ENCODE measurements at places on chromosomes 3 and 15.

DNA sequence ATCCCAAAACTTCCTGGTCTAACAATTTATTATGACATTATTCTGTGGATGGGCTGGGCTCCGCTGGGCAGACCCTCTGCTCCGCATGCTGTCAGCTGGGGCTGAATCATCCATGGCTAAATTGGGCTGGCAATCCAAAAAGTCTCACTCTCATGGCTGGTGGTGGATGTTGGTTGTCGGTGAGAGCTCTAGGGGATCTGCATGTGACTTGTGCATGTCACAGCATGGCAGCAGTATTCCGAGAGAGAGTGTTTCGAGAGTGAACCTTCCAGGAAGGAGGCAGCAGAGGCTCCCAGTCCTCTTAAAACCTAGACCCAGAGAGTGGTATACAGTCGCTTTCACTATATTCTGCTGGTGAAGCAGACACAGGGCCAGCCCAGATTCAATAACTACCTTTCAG is 9.9 kb downstream of the RARB start:
- DNase-seq = no peak

DNA sequence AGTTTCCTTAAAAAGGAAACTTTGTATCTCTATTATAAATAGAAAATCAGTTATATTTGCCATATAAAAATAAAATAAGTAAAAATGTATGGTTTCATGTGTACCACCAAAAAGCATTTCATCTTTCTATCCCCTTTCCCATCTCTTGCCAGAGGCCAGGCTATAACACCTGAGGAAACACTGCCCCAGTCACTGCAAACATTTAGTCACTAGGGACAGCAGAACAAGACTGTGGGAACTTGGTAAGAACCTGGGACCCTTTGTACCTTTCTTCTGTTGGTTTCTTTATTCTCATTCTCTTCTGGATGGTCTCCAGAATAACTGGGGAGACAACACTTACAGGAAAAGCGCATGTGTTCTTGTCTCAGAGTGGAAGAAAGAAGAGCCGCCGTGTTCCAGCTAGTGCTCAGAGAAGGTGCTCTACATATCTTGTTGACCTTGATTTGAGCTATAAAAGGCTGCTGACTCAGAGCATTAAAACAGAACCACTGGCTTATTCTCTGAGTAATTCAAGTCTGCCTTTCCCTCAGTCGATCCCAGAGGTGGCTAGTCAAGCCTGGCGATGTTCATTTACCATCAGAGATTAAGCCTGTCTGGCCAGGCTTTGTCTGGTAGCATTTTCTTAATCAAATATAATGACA is 361.6 kb downstream of the RBMS3 start:
- peak; percentile 84 for DNase-seq

- no peak for DNase-seq
Observed at GRCh38 chr15:99481113-99481950, 84.5 kb upstream of the MEF2A start.

- no peak for DNase-seq
Observed at GRCh38 chr3:141268306-141268705, 36.7 kb downstream of the PXYLP1 start.

DNA sequence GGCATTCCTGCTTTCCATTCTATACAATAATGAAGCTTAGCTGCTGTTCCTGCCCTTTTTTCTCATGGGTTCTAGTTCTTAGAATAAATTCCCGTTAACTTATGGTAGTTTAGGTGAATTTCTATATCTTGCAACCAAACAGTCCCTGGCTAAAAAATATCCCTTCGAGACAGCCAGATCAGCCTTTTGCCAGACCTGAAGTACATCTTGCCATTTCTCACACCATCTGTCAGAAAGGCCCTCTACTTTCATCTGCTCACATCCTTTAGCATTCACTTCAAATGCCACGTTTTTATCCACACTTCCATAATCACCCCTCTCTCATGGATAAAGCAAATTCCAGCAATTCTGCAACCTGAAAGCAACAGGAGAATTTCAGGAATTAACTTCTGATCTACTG is 145.4 kb downstream of the GAP43 start:
- DNase-seq = no peak
